Femur (tissue), 1 donor: ENCODE measurements at places on chromosomes 12 and 14.
A peak's percentile ranks its signal among the peaks of the same experiment; 100 is the strongest.

GRCh38 chr12:57094208-57095160 is 5.6 kb downstream of the NAB2 start:
- no peak for DNase-seq

GRCh38 chr12:52162981-52163380 is 28.8 kb downstream of the KRT80 start:
- no peak for DNase-seq

- DNase-seq: no peak
Measured at GRCh38 chr14:68395604-68396003, 397.3 kb downstream of the ZFP36L1 start.

- DNase-seq: no peak
Measured at GRCh38 chr12:128004383-128004938, 262.5 kb upstream of the TMEM132C start.

- DNase-seq: no peak
Measured at GRCh38 chr14:79293482-79294177, 917.7 kb downstream of the DIO2 start.

DNA sequence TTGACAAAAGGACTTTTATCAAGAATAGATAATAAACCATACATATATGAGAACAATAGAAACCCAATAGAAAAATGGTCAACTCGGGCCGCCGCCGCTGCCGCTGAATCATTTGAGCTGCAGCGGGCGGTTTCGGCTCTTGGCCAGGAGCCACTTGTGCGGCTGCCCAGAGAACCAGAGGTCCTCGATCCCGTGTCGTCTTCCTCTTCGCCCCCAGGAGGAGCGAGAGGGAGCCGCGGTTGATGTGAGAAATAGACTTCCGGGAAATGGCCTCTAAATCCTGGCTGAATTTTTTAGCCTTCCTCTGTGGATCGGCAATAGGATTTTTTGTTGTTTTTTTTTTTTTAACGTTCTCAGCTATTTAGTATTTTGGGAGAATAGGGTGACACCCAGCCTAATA is 44.8 kb downstream of the CPSF6 start:
- peak; percentile 81 for DNase-seq

- DNase-seq: no peak
Measured at GRCh38 chr12:88057994-88058718, 29.0 kb upstream of the C12orf50 start.

DNA sequence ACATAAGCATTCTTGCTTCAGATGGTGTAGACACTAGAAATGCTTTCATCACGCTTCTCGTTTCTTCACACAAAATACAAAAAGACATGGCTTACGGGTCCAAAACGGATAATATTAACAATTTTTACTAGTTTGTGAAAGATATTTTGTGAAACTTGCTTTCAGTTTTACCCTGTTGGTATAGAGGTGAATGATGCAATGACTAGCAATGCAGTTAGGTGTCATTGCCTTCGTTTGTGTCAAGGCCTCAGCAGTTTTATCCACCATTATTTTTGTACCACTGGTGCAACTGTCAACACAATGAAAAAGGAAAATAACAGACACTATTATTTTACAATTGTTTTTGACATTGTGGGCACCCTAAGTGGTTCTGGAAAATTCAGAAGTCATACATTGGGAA is 323.0 kb downstream of the FLRT2 start:
- DNase-seq: no peak

GRCh38 chr12:54831631-54832030 is 22.7 kb upstream of the MUCL1 start:
- DNase-seq: no peak

DNA sequence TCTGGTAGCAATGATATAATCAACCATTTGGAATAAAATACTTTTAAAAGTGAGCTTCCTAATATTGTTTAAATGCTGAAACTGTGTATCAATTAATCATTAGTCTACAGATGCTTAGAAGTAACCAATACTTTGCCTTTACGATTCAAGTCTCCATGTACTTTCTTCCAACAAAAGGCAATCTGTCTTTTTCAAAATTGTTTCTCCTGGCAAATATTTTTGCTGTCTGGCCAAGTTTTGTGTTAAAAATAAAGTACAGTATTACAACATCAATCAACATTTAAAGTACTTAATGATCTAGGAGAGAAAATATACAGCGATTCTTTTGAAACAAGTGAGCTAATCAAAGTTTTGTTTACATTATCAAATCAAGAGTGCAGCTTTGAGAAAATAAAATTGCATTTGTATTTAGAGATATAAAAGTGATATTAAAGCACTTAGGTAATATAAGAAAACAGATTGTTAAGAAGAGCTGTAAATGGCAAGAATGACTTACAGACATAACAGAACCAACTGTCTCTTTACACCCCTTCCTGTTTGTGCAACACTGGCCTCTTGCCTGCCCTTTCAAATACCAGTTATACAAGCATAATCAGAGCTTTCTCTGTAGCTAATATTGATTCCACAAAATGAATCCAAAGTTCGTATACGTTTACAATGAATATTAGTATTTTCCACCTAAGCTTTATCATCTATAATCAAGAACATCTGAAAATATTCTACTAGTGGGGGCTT is 38.2 kb upstream of the FBLN5 start:
- no peak for DNase-seq

DNA sequence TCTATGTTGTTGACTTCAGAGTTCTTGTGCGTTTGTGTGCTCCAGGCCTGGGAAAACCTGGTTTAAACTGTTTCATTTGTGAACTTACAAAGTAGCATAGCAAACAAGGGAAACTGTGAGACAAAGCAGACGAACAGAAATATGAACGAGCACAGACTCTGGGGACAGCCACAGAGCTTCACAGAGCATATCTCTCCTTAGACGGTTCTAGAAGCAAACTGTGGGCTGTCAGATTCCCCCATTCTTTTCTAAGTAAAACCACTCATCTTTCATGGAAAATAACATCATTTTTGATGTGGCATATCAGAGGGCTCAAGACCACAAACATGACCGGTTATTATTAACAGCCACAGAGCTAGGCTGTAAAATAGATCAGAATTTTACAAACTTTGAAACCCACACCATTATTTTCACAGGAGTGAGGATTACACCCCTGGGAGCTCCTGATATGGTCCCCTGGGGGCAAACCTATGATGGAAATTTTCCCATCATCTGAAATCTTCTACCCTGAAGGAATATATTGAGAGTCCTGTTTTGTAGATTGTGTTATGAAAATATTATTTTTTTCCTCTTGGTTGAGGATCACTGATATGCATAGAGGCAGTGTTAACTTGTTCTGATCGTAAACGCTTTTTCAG is 102.0 kb downstream of the ADGRD1 start:
- no peak for DNase-seq

GRCh38 chr14:101853455-101854018 is 92.0 kb downstream of the PPP2R5C start:
- DNase-seq: no peak

DNA sequence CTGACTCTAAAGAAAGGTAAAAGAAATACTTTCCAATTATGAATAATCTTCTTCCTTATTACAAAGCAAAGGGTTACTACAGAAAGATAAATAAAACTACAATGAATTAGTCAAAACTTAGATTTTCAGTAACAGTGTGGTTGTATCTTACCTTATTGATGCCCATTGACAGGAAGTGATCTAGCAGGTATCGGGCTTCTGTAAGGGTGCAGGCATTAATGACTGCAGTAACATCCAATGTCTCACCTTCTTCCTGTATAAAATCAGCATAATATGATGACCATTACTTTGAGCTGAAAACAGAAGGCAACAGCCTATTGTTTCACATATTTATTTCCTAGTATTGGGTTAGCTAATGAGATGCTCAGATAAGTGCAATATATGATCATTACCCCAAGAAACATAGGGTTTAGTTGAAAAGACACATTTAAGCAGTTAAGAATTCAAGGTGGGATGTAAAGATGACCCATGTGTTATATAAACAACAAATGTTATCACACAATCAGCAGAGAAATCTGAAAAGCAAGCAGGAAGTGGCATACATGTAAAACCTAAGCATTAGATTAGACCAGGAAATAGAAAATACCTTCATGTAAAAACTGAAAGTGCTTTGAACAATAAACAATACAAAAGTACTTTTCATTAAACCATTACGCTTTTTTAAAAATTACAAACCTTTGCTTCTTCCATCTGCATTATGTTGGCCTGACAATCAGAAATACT is 111.2 kb downstream of the KIF21A start:
- no peak for DNase-seq

DNA sequence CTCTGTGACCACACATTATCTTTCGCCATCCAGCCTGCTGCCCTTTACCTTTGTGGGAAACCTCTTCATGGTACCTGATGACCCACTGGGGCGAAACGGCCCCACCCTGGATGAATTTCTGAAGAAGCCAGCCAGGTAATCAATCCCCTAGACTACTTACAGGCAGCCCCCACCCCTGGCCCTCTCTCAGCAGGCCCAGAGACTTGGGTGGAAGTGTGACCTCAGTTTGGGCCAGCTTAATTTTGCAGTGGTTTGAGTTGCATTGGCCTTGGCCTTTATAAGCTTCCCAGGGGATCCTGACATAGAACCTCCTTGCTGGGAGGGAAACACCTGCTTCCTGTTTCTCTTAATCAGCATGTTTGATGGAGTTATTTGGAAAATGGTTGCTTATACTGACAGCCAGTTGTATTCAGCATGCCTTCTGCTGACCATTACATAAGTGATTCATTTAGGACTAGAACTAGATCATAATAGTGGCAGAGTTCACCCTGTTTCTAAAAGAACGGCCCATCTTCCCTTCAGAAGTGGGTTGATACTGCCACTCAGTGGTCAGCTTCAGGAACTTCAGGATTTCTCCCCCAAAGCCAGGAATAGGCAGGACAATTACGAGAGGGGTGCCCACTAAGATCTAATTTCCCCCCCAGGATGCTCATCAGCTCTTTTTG is 6.1 kb downstream of the SDR39U1 start:
- peak; percentile 56 for DNase-seq

DNA sequence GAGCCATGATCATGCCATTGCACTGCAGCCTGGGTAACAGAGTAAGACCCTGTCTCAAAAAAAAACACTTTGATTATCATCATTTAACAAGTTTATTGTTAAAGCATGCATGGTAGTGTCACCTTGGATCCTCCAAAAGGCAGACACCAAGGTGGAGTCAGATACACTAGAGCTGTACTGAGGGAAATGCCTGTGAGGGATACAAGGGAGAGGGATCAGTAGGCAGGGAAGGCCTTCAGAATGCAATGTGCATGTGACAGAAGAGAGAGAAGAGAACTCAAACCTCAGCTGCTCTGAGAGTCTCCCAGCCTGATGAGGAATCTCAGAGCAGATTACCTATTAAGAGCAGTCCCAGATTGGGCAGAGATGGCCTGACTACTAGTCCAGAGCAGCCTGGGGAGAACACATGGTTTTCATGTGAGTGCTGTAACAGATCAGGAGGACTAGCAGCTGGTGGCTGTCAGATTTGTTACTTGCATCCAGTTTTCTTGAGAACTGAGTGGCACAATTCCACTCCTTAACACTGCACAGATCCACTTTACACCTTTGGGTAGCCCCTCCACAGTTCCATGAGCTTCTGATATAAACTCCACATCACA is 38.0 kb upstream of the A2ML1 start:
- DNase-seq: no peak
